ENCODE measurements at places on chromosomes 16 and 17. TPM values are rescaled to one million over a fixed set of nuclear protein-coding genes. Genes with fewer than 3 reads are reported as not detected.
A peak's percentile ranks its signal among the peaks of the same experiment; 100 is the strongest.

The LPO gene
- not detected for total RNA-seq

The TAC4 gene
- not detected for total RNA-seq

The USP6 gene
- 1.4 TPM for total RNA-seq

The TEKT5 gene
- total RNA-seq = 3.9 TPM

The LGALS9 gene
- 16.7 TPM for total RNA-seq

The IGFBP4 gene
- total RNA-seq = 132 TPM

The MARVELD3 gene
- 20.0 TPM for total RNA-seq

The PPY gene
- total RNA-seq = not detected

The ZNF821 gene
- total RNA-seq = 26.6 TPM

DNA sequence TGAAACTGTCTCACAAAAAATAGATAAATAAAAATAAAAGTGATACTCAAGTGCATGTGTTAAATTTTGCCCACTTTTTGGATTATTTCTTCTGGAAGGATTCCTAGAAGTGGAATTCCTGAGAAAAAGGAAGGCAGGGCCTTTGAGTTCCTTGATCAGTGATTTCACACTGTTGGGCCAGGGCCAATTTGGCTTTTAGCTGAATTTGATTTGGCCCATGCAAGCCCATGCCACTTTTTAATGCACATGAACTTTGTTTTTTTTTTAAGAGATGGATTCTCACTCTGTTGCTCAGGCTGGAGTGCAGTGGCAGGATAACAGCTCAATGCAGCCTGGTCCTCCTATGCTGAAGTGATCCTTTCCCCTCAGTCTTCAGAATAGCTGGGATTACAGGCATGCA lies 96.3 kb downstream of the TNFRSF13B start:
- H3K36me3 ChIP-seq = no peaks in the 10 kb centered on the region
- H3K27me3 ChIP-seq = no peaks in the 10 kb centered on the region
- no peak overlapping the region for H3K27ac ChIP-seq
- no peak overlapping the region for H3K4me3 ChIP-seq
- no peaks in the 10 kb centered on the region for H3K4me1 ChIP-seq
- DNase-seq = no peak

GRCh38 chr16:10598157-10598556 lies 17.8 kb upstream of the EMP2 start:
- no peak overlapping the region for H3K27ac ChIP-seq
- no peaks in the 10 kb centered on the region for H3K36me3 ChIP-seq
- no peak overlapping the region for H3K4me3 ChIP-seq
- H3K4me1 ChIP-seq = peaks cover 2% of the 10 kb centered on the region

- no peaks in the 10 kb centered on the region for H3K27me3 ChIP-seq
- H3K27ac ChIP-seq = no peak overlapping the region
- H3K36me3 ChIP-seq = no peaks in the 10 kb centered on the region
- DNase-seq = no peak
Measured at GRCh38 chr17:49349541-49349940, 12.5 kb downstream of the ZNF652 start.

DNA sequence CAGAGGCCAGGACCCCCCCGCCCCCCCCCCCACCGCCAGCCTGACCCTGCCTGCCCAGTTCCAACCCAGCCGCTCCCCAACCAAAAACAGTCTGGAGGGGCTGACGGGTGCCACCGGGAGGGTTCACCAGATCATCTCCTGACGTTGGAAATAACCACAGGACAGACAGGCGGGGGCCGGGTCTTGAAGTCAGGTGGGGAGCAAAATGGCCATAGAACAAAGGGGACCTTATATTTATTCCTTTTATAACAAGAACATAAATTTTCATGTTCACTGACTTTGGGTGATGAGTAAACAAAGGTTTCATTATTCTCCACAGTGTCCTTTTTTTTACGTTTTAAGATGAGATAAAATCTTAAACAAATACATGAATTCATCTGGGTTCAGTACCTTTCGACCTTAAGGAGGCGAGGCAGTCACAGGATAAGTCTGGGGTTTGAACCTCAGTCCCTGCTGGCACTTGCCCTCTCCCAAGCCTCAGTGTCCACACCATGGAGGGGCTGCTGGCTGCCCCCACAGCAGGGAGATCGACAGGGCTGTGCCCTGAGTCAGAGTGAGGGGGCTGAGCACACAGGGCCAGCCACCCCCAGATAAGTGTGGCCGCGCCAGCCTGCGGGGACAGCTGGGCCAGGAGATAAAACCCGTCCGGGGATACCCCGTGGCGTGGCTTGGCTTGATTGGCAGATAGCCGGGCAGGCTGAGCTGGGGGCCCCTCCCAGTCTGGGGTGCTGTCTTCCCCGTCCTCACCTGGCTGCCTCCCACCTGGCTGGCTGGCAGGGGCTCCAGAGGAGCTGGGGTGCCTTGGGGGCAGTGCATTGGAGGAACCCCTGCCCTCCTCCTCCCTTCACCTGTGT lies 15.0 kb downstream of the SLC7A5 start:
- H3K27me3 ChIP-seq = no peaks in the 10 kb centered on the region
- H3K4me1 ChIP-seq = peaks cover 14% of the 10 kb centered on the region
- no peak for DNase-seq

GRCh38 chr17:6286233-6286632 lies 148.7 kb downstream of the AIPL1 start:
- peaks cover 2% of the 10 kb centered on the region for H3K27me3 ChIP-seq
- no peak overlapping the region for H3K4me3 ChIP-seq
- H3K27ac ChIP-seq = no peak overlapping the region
- no peak for DNase-seq
- H3K36me3 ChIP-seq = no peaks in the 10 kb centered on the region
- no peaks in the 10 kb centered on the region for H3K4me1 ChIP-seq

DNA sequence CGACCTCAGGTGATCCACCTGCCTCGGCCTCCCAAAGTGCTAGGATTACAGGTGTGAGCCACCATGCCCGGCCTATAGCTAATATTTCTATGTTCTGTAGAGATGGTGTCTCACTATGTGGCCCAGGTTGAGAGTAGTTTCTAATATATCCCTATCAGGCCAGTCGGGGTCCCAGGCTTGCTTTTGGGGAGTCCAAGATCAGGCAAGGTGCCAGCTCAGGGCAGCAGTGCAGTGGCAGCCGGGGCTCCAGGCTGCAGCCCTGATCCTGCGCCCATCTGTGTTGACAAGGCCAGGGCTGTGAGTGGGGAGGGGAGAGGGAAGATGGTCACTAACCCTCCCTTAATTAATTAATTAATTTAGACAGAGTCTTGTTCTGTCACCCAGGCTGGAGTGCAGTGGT lies 77.6 kb upstream of the CDC42EP4 start:
- H3K27ac ChIP-seq = no peak overlapping the region
- no peak overlapping the region for H3K4me3 ChIP-seq
- H3K36me3 ChIP-seq = no peaks in the 10 kb centered on the region
- no peak for DNase-seq
- no peaks in the 10 kb centered on the region for H3K27me3 ChIP-seq

DNA sequence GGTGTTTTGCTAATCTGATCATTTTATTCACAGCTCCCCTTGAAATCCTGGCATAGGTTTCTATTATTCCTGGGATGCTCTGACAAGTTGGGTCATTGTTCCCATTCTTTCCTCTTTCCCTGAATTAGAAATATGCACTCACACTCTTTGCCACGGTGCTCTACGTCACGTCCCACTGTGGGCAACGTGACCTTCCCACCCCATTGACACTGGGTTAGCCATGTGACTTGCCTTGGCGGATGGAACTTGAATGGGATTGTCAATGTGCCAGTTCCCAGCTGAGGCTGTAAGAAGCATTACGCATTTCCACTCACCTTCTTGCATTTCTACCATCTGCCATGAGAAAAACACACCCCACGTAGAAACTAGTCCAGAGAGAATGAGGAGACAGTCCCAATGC lies 492.4 kb downstream of the SHISA9 start:
- H3K27me3 ChIP-seq = no peaks in the 10 kb centered on the region
- H3K36me3 ChIP-seq = no peaks in the 10 kb centered on the region
- H3K4me1 ChIP-seq = no peaks in the 10 kb centered on the region
- no peak for DNase-seq

DNA sequence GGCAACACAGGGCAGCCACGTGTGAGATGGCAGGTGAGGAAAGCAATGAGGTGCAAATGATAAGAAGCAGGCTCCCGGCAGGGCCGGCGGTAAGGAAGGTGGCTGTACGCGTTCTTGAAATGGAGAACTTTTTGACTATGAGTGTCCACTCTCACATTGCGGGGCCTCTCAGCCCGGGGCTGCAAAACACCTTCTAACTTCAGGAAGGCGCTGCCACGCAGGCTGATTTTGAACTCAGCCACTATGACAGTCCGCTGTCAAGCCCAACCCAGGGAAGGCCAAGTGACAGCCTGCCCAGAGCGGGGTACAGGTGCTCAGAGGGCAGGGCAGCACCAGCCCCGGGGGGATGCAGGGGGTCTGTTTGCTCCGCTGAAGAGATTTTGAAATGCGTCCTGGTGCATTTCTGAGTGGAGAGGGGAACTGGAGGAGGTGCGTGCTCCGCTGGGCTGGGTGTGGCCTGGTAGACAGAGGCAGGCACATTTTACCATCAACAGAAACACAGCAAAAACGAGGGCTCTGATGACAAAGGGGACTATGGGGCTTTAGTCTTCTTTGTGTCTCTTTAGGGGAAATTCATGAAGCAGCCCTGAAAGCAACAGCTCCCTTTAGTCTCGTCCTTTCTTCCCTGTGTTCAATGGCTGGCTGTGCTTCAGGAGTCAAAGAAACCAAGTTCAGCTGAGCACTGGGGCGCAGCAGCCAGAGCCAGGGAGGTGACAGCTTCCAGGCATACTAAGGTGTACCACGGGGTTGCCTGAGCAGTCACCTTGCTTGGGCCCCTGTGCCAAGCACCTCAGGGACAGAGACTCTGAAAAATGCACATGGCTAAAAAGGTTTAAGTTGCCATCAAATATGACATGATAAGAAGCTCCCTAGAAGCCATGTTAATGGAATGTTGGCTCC lies 14.6 kb upstream of the SREBF1 start:
- H3K36me3 ChIP-seq = no peaks in the 10 kb centered on the region
- H3K4me1 ChIP-seq = peaks cover 7% of the 10 kb centered on the region
- no peak overlapping the region for H3K4me3 ChIP-seq
- DNase-seq = no peak
- no peak overlapping the region for H3K27ac ChIP-seq

- H3K4me3 ChIP-seq = no peak overlapping the region
- DNase-seq = no peak
- no peaks in the 10 kb centered on the region for H3K27me3 ChIP-seq
- H3K4me1 ChIP-seq = no peaks in the 10 kb centered on the region
Measured at GRCh38 chr17:8740486-8740885, 4.2 kb downstream of the CCDC42 start.

- H3K4me3 ChIP-seq = no peak overlapping the region
- DNase-seq = no peak
- H3K27ac ChIP-seq = no peak overlapping the region
- H3K4me1 ChIP-seq = no peaks in the 10 kb centered on the region
Measured at GRCh38 chr16:23840310-23840709, 4.5 kb downstream of the PRKCB start.

- no peaks in the 10 kb centered on the region for H3K36me3 ChIP-seq
- no peaks in the 10 kb centered on the region for H3K4me1 ChIP-seq
- H3K27ac ChIP-seq = no peak overlapping the region
- peak; percentile 43 for DNase-seq
- H3K27me3 ChIP-seq = no peaks in the 10 kb centered on the region
Measured at GRCh38 chr16:51818342-51818944, 667.4 kb upstream of the SALL1 start.
